ENCODE measurements at places on chromosomes 2 and 18. TPM values are rescaled to one million over a fixed set of nuclear protein-coding genes. Genes with fewer than 3 reads are reported as not detected.

The GCG gene
- not detected for polyA plus RNA-seq

The CCL20 gene
- 4.9 TPM for polyA plus RNA-seq

The ABCB6 gene
- polyA plus RNA-seq, result 33.3 TPM

The PFN4 gene
- polyA plus RNA-seq, result 0.18 TPM

The ADAM17 gene
- 10.2 TPM for polyA plus RNA-seq

The PIEZO2 gene
- 2.0 TPM for polyA plus RNA-seq

The IMMT gene
- polyA plus RNA-seq, result 30.6 TPM

The GRB14 gene
- 45.6 TPM for polyA plus RNA-seq

GRCh38 chr18:72811047-72811446 is 56.7 kb downstream of the NETO1 start:
- no peak for DNase-seq

DNA sequence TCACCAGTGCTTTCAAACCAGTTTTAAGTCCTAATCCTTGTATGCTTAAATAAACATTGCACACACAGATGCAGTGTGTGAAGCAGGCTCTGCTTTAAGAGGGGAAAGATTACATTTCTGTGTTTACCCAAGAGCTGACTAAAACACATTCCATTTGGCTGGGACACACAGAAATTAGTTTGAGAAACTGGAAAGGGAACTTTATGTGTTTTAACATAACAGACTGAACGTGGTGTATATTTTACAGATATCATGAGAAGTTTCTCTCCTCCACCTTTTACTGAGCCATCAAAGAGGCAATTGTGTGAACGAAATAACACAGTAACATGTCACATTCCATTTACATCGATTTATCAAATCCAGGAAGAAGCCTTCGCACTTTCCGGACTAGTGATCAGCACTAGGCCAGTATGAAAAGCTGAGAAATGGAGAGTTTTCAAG is 121.8 kb downstream of the MAIP1 start:
- DNase-seq, result no peak

DNA sequence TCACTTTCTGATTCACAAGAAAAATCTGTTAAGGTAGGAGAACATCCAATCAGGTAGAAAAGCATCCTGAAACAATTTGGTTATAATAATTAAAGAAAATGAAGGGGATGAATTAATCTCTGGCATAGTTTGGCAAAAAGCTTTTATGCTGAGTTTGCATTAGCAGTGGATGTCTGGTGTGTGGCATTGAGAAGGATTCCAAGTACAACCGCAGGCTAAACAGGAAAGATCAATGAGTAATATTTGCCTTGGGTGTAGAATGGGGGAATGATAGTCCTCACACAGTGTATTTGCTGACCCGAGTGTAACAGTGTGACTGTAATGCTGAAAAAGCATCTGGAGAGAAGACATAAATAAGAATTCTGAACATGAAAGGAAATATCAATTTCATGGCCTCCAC is 68.3 kb upstream of the SESTD1 start:
- DNase-seq, result no peak

GRCh38 chr18:52391810-52392559 is 52.0 kb downstream of the DCC start:
- no peak for DNase-seq

GRCh38 chr2:114472246-114472645 is 29.8 kb downstream of the DPP10 start:
- no peak for DNase-seq

- no peak for DNase-seq
Observed at GRCh38 chr2:148067801-148068200, 46.9 kb downstream of the MBD5 start.

GRCh38 chr2:105103481-105103880 is 65.6 kb downstream of the MRPS9 start:
- no peak for DNase-seq

DNA sequence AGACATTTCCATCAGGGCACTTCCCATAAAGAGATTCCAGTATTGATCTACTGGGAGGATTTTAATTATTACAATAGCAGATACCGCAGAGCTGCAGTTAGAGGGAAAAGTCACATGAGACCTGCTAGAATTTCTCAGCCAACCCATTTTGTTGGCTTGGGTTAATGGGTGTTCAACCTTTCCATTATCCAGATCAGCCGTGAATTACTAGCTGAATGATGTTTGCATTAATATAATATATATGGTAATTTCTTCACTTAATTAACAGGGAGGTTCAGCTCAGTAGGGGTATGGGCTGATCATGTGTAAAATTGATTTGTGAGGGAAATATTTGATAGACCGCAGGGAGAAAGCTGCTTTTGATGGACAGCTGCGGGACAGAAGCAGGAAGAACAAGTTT is 56.4 kb upstream of the OTX1 start:
- no peak for DNase-seq

- no peak for DNase-seq
Observed at GRCh38 chr2:99140056-99140859, 1.2 kb upstream of the C2orf15 start.

GRCh38 chr2:17538022-17538843 is 2.3 kb upstream of the VSNL1 start:
- DNase-seq, result no peak

DNA sequence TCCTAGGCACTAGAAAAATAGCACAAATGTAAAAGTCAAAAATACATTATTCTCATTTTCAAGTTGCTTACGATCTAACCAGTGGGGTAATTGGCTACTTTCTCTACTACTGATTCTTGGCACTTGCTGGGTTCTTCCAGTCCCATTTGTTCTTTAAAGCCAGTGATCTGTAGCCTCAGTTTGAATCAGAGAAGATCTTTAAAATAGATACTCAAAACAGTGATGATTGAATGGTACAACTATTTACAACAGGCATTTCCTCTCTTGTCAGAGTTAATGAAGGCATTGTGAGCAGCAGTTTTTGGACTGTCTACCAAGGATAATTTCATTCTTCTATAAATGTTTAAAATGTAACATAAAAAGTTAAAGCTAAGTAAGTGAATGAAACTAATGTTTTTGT is 128.3 kb upstream of the FSIP2 start:
- no peak for DNase-seq

DNA sequence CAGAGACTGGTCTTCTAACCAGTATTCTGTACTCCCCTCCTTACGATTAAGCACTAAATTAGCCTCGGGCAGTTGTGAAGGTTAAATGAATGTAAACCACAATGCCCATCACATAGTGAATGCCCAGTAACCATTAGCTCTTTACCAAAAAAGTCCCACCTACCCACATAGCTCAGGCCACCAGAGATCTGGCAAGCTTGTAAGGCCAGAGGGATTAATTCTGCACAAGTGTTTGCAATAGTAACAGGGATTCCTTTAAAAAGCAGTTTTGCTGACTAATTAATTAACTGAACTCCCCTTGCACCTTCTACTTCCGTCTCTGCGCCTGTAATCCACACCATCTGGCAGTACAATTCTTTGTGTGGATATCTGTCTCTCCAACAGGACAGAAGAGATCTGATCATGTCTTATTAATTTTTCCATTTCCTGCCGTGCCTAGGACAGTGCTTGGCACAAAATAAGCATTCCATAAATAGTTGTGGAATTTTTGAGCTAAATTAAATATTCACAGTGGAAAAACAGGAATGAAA is 36.2 kb upstream of the IGFBP2 start:
- no peak for DNase-seq

DNA sequence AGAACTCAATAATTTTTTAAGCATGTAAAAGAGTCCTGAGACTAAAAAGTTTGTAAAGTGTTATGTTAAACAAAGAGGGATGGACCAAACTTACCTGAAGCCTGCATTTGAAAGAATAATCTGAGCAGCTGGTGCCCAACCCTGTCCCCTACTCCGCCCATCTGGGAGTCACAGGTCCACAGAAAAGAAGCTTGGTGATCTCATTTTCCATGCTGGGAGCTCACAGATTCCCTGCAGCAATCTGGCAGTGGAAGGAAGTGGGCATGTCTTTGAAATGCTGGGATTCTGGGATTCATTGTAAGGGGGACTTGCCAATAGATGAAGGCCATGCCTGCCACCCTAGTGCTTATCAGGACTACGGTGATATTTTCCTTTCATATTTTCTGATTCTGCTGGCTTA is 17.9 kb downstream of the CDH2 start:
- no peak for DNase-seq

Measured in ovary (tissue), 10 donors.